Stimulated activated CD8-positive, alpha-beta memory T cell treated with anti-CD3 and anti-CD28 coated beads, Interleukin-15, amount 100 ng/mL, for 4 hours (primary cell): ENCODE measurements at places on chromosomes 6 and 20.

DNA sequence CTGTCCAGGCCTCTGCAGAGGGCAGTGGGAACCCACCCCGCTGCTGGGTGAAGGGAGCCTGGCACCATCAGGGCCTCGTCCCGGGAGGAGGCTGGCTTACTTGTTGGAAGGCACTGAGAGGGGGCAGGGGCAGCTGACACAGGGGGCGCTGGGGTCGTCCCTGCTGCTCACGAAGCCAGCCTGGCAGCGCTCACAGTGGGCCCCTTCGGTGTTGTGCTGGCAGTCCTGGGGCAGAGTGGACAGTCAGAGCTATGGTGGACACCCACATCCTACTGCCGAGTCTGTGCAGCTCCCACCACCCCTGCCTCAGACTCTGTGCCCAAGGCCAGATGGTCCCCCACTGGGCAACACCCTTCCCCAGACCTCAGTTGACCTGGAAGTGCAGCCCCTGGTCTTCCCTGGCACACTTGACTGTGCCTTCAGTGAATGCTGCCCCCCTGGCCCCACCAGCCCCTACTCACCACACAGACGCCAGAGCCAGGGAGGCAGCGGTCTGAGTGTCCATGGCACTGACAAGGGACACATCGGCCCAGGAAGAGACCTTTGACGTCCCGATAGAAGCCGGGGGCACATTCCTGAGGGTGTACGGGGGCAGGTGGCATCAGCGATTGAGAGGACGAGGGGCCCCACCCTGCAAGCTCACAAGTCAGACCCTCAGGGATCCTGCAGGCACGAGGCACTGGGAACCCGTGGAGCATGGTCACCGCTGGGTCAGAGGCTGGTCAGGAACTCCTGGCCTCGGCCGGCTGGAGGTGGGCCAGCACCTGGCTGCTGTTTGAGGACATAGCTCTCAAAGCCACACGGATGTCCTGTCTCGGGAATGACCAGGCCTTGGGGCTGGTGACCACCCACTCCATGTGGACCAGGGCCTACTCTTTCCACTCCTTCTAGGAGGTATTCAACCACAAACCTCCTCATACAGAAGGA, 21.4 kb downstream of the ADRM1 start:
- no peak for DNase-seq

DNA sequence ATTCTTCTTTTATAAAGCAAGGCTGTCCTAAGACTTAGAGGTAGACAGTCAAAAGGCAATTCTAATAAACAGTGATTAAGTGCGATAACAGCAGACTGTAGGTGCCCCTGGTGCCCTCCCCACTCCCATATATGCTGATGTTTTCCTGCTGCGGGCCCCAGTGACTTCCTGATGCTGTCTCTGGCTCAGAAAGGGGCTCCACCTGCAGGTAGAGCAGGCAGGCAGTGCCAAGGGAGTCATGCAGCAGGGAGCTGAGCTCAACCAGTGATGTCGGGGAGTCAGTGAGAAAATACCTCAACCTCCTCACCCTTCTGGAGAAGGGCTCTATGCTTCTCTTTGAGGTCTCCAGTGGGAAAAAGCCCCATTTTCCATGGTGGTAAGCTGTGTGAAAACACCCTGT, 126.7 kb upstream of the SSTR4 start:
- DNase-seq, result no peak

GRCh38 chr6:37206622-37207021, 36.7 kb downstream of the PIM1 start:
- DNase-seq, result no peak

DNA sequence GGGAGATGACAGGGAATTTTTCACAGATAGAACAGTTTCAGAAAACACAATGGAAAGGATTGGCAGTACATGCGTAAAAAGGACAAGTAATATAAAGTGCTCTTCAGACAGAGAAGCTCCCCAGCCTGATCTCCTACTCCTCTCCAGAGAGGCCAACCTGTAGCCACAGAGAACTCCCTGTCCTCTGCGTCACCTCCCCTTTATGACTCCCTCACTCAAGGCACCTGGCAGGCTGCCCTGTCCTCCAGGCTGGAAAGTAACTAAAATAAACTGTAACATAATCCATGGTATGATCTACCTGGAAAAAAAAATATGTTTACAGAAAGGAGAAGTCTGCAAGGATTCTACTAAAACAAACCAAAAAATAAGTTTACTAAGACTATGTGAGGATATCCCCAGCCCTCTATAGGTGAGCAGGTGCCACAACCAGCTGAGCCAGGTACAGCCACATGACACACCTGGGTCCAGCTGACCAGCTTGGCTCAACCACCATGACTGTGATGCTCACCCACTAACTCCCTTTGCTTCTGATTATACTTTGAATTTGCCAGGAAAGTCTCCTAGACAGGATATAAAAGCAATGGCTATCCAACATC, 29.2 kb downstream of the MBOAT1 start:
- no peak for DNase-seq

- DNase-seq, result peak; percentile 4
These were observed 26.4 kb downstream of the ARMC2 start for GRCh38 chr6:108874470-108875160.

GRCh38 chr6:112842330-112842685, 495.2 kb downstream of the RFPL4B start:
- DNase-seq, result no peak

DNA sequence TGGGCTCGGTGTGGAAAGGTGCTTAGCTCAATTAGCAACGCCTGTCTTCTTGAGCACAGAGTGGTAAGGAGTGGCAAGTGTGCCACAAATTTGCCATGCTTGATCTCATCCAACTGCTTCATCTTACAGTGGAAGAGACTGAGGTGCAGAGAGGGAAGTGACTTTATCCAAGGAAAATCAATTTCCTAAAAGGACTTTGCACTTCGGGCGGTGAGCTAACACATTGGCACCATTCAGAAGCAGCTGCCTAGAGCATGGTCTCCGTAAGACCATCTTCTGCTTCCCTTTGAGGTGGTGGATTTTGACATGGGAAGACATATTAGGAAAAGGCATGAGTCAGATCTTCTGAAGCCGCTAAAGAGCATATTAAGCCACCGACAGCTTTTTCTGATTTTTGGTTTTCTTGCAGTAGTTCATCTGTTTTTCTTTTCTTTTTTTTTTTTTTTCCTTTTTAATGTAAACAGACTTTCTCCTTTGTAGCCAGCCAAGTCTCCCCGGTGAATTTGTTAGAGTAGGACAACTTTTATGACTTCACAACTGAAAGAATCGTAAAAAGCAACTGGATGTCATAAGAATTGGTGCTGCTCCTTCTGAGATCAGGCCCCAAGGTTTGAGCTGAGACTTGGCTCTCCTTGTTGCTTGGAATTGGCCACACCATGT, 273.2 kb downstream of the CDC5L start:
- DNase-seq, result no peak

DNA sequence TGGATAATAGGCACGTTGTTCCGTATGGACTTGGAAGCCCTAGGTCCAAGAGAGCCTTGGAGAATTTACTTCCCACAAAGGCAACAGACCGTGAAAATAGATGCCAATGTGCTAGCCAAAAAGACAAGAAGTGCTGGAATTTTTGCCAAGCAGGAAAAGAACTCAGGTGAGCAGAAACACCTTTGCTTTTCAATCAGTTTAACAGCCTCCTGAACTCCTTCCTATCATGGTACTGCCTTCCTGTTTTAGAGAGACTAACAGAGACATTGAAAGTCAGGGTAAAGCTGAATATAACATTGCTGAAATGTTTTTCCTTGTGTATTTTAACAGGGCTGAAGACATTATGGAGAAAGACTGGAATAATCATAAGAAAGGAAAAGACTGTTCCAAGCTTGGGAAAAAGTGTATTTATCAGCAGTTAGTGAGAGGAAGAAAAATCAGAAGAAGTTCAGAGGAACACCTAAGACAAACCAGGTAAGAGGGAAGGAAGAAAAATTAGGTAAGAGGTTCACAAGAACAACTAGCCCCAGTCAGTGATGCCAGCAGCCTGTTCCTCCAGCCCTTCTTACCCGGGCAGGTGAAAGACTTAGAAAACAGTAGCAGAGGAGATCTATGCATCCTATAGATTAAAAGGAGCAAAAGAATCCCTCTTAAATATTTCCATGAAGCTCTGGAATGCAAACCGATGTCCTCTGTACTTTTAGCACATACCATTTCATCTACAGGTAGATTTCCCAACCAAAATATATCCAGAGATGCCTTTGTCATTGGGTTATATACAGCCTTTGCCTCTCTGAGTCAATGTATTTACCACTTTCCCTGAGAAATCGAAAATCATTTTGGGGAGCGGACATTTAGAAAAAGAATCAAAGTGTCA, 4.0 kb downstream of the EDN1 start:
- no peak for DNase-seq

- DNase-seq, result no peak
These were observed 481.2 kb downstream of the HAO1 start for GRCh38 chr20:7459083-7459482.

DNA sequence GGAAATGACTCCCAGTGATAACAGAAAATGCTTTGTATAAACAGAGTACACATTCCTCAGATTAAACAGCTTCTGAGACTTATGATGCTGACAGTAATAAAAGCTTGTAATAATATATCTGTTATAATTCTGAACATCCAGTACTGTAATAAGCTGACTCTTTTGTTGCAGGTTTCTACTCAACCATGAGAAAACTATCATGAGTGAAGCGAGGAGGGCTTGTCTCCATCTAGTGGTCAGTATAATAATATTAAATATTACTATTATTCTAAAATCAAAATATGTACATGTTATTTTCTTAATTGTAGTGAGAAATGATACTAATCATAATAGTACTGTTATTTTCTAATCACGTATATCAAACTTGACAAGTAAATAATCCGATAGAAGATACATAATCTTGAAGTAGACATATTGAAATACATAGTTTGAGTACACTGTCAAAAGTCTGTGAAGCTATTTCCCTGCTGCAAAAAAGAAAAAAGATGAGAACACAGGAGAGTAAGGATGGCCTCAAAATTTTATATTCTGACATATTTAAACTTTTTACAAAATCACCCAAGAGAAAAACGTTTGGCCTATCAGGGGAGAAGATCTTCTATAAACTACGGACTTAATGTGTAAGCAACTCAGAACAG, 183.1 kb downstream of the MOXD1 start:
- no peak for DNase-seq

DNA sequence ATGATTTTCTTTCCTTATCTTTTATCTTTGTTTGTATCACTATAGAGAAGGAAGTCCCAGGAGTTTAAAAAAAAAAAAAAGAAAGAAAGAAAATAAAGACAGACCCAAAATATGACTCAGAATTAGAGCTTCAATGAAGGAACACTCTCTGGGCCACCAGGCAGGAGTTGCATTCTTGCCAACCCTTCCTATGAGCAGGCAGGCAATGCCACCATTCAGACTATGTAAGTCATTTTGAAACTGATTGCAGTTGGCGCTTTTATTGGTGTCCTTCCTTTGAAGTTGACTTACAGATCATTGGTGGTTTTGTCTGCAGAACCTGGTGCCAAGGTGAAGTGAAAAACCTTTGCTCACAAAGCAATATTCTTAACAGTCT, 50.3 kb downstream of the MYB start:
- DNase-seq, result no peak

DNA sequence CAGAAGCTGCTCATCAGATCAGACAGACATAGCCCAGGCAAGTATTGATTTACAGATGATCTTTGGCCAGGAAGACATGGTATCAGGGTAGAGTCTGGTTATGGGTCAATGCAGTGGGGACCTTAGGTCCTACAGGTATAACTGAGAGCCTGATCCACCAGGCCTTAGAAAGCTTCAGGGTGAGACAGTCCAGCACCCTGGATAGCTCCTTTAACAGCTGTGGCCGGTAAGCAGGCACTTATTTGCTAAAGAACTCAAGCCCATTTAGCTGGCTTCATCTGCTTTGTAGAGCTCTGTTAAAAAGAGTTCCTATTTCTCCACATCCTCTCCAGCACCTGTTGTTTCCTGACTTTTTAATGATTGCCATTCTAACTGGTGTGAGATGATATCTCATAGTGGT, 39.6 kb downstream of the ESR1 start:
- no peak for DNase-seq

DNA sequence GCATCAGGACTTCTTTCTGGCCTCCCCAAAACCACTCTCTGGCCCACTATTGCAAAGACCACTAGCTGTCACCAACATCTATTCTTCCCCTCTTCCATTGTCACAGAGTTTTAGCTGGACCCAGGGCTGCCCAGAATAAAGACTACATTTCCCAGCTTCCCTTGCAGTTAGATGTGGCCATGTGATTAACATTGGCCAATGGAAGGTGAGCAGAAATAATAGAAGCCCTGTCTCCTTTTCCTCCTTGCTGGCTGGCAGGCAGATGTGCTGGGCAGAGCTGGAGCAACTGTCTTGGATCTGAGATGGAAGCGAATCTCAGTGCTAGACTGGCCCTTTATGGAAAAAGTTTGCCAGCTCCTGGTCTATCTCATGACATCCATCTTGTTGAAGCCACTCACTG, 97.0 kb downstream of the KCNB1 start:
- no peak for DNase-seq

- no peak for DNase-seq
These were observed 23.6 kb upstream of the SCAF8 start for GRCh38 chr6:154709621-154710020.

- DNase-seq, result no peak
These were observed 6.5 kb downstream of the RPS6KA2 start for GRCh38 chr6:166620478-166621113.

DNA sequence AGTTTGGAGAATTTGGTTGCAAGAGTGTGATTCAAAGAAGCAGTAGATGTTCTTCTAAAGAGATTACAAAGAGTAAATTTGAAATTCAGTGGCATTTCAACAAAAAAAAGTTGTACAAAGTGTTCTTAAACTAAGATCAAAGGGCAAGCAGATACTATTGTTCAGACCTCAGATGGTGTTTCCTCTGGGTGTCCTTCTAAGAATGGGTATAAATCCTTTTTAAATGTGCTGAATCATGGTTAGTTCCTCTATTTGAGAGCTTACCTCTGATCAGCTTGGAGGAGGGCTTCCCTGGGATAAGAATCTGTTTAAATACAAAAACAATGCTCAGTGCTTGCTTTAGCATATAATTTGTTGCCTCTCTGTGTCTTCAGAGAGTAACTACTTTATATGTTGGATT, 6.3 kb downstream of the BMP6 start:
- no peak for DNase-seq

DNA sequence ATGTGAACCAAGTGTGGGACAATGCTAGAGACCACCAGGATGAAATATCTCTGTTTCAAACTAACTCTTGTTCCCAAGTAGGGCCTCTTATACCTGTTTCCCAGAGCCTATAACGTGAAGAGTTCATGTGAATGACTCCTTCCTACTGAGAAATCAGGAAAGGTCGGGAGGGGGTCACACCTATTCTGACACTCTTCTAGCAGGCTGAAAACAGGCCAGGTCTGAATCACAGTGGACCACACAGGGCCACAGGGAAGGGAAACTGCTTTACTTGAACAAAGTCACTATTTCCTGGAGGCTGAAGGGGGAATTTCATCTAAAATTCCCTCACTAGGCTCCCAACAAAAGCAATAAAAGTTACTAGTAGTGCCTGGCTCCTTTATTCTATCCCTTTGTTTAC, 88.4 kb upstream of the BMP2 start:
- DNase-seq, result no peak

GRCh38 chr6:44172731-44173500, 14.3 kb downstream of the CAPN11 start:
- DNase-seq, result peak; percentile 62

GRCh38 chr6:131004936-131005335, 58.1 kb downstream of the EPB41L2 start:
- DNase-seq, result no peak
